NB4 (cell line): ENCODE measurements at places on chromosomes 2 and 18.
A peak's percentile ranks its signal among the peaks of the same experiment; 100 is the strongest.

DNA sequence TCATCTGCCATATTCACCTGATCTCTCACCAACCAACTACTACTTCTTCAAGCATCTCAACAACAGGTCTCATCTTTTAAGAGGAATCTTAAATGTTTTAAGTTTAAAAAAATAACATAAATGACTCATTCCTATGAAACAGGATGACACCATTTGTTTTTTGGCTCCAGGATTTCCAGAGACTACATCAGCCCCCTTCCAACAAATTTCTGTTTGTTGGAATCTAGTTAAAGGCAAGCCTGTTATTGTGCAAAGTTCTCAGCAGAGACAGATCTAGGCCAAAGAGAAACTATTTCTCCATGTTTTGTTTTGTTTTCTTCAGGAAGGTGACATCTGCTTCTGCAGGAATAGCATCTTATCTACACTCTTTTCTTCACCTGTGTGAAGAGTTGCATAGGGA, 204.8 kb upstream of the SH3BP4 start:
- no peak for DNase-seq

- DNase-seq, result no peak
Measured at GRCh38 chr2:68344031-68344430, 21.1 kb upstream of the PLEK start.

DNA sequence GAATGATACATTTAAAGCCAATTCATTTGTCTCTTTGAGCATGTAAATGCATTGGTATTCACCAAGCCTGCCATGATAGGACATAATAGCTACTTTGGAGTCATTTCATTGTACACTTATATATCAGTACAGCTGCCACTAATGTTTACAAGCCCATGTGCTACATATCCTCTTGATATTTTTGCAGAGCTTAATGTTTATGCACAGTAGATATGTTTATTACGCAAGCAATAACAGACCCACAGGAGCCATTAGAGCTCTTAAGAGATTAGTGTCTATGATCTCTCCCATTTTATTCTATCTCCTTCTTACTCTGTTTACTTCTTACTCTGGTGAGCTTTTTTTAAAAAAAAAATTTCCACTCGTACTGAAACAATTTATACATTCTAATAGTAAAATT, 1132.1 kb upstream of the ZEB2 start:
- DNase-seq, result peak; percentile 10

DNA sequence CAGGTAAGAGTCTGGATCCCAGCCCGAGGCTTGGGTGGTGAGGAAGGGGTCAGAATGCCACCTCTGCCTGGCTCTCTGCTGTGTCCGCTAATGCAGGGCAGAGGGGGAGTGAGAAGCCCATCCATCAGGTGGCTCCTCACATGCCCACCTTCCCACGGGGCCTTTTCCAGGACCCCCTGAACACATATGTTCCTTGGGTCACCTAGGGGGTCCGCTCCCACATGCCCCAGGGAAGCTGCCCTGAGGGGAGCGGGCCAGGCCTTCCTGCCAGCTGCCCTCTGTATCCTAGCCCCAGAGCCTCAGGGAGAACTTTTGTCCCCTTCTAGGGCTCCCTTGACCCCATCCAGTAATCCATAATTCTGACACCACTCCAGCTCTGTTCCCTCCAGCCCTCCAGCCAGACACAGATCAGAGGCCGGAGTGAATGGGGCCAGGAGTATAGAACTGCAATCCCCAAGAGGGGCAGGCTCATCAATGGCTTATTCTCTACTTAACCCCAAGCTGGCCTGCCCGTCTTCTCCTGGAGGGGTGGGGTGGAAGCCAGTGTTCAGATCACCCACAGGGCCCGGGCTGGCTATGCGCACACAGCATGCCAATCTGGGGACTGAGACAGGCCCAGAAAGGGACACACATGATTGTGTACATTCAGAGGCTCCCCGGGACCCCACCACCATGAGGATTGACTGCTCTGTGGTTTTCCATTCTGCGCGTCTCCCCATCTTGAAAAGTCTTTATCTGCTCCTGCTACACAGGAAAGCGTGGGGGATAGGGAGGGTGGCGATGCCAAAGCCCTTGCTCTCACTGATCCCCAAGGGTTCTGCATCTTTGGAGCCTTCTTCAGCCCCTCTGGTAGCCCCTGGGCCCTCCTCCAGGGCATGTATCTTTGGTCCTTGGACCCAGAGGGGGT, 1.1 kb downstream of the EMILIN1 start:
- DNase-seq, result no peak

- no peak for DNase-seq
Measured at GRCh38 chr2:88596141-88596830, 31.0 kb downstream of the EIF2AK3 start.

GRCh38 chr2:64330281-64331113, 123.5 kb upstream of the LGALSL start:
- peak; percentile 89 for DNase-seq

DNA sequence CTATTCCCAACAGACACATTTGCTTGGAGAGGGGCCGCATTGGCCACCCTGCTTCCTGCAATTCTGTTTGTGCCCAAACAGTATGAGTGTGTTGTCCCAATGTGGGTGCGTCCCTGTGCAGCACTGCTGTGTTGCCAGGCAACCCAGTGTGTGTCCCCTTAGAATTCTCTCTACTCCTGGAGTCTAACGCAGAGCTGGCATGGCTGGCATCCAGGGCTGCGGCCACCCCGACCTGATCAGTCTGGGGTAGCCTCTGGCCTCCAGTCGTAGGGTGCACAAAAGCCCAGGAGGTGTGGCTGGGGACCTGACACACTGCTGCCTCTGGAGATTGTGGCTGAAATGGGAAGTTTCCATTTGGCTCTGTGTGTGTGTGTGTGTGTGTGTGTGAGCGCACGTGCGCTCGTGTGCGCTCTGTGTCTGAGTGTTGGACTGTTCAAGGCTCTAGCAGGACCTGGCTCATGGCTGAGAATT, 48.0 kb downstream of the TEX44 start:
- DNase-seq, result peak; percentile 74

- no peak for DNase-seq
Measured at GRCh38 chr2:217618744-217619143, 384.1 kb downstream of the TNS1 start.

DNA sequence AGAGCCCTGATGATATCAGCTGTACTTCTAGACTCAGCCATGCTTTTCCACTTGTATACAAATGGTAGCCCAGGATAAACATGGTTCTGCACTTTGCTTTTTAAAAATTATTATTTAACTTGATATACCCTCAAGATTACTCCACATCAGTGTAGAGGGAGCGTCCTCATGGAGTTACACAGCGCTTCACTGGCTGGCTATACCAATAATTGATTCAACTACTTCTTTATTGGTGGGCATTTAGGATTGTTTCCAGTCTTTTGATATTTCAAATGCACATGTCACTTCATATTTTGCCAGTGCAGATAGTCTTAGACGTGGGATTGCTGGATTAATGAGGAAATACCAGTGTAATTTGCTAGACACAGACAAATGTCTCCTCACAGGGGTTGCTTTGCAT, 10.8 kb upstream of the NEDD4L start:
- no peak for DNase-seq

GRCh38 chr2:48912110-48912509, 156.6 kb upstream of the LHCGR start:
- DNase-seq, result no peak
